ENCODE measurements at places on chromosomes 6 and 20. TPM values are rescaled to one million over a fixed set of nuclear protein-coding genes. Genes with fewer than 3 reads are reported as not detected.

TPD52L1 gene
- total RNA-seq = 0.50 TPM

ERVFRD-1 gene
- not detected for total RNA-seq

- no peak for DNase-seq
- H3K4me3 ChIP-seq = no peak overlapping the region
- peaks cover 41% of the 10 kb centered on the region for H3K27me3 ChIP-seq
- H3K27ac ChIP-seq = no peak overlapping the region
- no peaks in the 10 kb centered on the region for H3K36me3 ChIP-seq
- no peaks in the 10 kb centered on the region for H3K4me1 ChIP-seq
Observed at GRCh38 chr20:51277961-51278360, 255.1 kb upstream of the KCNG1 start.

GSTA2 gene
- not detected for total RNA-seq

SLC22A2 gene
- not detected for total RNA-seq

TFAP2B gene
- not detected for total RNA-seq

OR2B6 gene
- 0.35 TPM for total RNA-seq

- H3K27me3 ChIP-seq = peaks cover 6% of the 10 kb centered on the region
- peak overlapping the region; percentile 9 for H3K4me3 ChIP-seq
- peaks cover 24% of the 10 kb centered on the region for H3K4me1 ChIP-seq
- H3K36me3 ChIP-seq = no peaks in the 10 kb centered on the region
- DNase-seq = peak; percentile 35
Observed at GRCh38 chr6:85389151-85389797, 60.6 kb upstream of the NT5E start.

GRCh38 chr6:119303164-119303887, 46.2 kb downstream of the MAN1A1 start:
- no peaks in the 10 kb centered on the region for H3K27me3 ChIP-seq
- H3K4me3 ChIP-seq = no peak overlapping the region
- H3K4me1 ChIP-seq = peaks cover 5% of the 10 kb centered on the region
- no peak for DNase-seq

- H3K27ac ChIP-seq = no peak overlapping the region
- no peaks in the 10 kb centered on the region for H3K27me3 ChIP-seq
- H3K36me3 ChIP-seq = no peaks in the 10 kb centered on the region
- peaks cover 49% of the 10 kb centered on the region for H3K4me1 ChIP-seq
- H3K4me3 ChIP-seq = peak overlapping the region; percentile 89
- DNase-seq = no peak
Observed at GRCh38 chr20:50730765-50731054, 670 bp upstream of the PARD6B start.

GRCh38 chr6:73514746-73515110, 6.1 kb downstream of the EEF1A1 start:
- peaks cover 56% of the 10 kb centered on the region for H3K4me1 ChIP-seq
- DNase-seq = no peak
- no peak overlapping the region for H3K4me3 ChIP-seq
- H3K27me3 ChIP-seq = no peaks in the 10 kb centered on the region
- H3K36me3 ChIP-seq = peaks cover 39% of the 10 kb centered on the region
- H3K27ac ChIP-seq = peak overlapping the region; percentile 100

DNA sequence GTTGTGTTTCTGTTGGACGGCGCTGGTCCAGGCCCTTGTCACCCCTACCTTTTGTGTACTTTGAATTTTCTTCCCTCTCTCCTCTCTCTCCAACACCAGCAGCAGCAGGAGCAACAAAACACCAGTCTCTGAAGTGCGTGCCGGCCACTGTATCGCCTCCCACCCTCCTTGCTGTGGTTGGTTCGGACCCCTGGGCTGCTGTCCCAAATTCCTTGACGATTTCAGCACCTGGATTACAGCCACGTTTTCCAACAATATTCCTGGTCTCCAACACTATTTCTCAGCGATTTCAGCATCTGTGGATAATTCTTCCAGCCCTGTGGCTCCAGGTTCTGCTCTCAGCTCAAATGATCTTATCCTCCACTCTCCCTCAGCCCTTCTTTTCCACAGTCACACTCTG, 11.8 kb downstream of the MAS1 start:
- no peak overlapping the region for H3K4me3 ChIP-seq

DNA sequence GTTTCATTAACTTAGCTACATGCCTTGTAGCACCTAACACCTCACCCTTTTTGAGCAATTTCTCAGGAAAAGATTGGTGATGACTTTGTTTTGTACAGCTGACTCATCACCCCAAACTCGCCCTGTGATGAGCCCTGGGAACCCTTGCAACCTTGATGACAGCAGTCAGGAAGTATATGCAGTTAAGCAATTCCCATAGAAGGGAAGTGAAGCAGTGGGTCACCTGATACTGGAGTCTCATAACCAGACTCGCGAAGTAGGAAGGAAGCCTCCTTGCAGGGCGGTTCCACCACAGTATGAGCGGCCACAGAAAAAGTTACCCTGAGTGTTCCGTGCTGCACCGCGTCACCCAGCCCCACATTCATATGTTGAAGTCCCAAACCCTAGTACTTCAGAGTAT, 82.0 kb upstream of the EDN1 start:
- DNase-seq = no peak
- H3K27ac ChIP-seq = no peak overlapping the region
- H3K27me3 ChIP-seq = peaks cover 7% of the 10 kb centered on the region
- no peaks in the 10 kb centered on the region for H3K36me3 ChIP-seq

HLA-DPA1 gene
- 11.4 TPM for total RNA-seq

GRCh38 chr6:21357262-21357661, 236.3 kb upstream of the SOX4 start:
- H3K27me3 ChIP-seq = no peaks in the 10 kb centered on the region
- H3K27ac ChIP-seq = no peak overlapping the region
- H3K4me3 ChIP-seq = no peak overlapping the region
- no peaks in the 10 kb centered on the region for H3K36me3 ChIP-seq
